ENCODE measurements at places on chromosomes 16 and 17.
A peak's percentile ranks its signal among the peaks of the same experiment; 100 is the strongest.

GRCh38 chr17:39757931-39758873 lies 20.5 kb downstream of the GRB7 start:
- no peak for DNase-seq

DNA sequence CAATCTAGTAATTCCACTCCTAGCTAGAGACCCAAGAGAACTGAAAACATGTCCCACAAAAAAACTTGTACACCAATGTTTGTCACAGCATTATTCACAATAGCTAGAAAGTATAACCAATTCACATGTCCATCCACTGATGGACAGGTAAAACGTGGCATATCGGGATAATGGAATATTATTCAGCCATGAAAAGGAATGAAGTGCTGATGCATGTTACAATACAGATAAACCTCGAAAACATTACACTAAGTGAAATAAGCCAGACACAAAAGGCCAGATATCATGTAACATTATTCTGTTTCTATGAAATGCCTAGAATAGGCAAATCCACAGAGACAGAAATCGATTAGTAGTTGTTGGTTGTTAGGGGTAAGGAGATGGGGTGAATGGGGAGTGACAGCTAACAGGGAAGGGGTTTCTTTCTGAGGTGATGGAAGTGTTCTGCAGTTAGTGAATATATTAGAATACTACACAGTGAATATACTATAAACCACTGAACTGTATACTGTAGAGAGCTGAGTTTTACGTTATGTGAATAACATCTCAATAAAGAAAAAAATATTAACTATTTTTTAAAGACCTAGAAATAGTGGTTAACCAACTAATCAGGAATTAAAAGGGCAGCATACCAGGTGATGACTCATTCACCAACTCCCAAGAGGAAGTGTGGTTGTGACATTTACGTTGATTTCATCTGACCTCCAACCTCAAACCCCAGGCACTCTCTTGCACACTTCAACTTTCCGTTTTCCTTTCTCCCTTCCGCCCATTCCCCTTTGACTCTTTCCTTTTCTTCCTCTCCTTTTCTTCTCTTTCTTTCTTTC lies 48.6 kb downstream of the GAS7 start:
- peak; percentile 70 for DNase-seq

DNA sequence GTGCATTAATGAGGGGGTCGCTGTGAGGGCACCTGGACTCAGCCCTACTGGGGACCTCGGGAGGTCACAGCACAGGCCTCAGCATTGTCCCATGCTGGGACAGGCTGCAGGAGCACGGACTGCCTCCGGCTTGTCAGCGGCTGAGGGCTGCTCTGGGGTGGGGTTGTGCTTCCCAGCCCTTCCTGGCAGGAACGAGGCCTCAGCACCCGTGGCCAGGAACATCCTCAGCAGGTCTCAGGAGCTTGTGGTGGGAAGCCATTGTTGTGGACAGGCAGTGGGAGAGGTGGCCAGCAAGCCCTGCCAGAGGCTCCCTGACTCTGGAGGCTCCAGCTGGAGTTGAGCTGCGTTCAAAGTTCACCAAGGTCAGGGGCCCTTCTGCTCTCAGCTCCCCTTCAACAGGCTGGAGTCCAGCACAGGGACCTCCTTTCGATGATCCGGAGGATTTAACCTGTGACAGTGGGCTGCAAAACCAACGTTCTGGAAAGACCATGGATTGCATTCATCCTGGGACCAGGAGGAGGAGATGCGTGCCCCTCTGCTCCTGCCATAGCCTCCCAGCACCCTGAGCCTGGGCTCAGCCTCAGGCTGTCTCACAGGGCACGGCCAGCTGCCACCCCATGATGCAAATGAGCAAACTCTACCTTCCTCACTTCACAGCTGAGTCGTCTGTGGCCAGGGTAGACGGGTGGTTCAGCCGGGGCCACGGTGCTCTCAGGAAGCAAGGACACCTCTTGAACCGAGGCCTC lies 32.6 kb downstream of the FOXL1 start:
- DNase-seq = no peak

DNA sequence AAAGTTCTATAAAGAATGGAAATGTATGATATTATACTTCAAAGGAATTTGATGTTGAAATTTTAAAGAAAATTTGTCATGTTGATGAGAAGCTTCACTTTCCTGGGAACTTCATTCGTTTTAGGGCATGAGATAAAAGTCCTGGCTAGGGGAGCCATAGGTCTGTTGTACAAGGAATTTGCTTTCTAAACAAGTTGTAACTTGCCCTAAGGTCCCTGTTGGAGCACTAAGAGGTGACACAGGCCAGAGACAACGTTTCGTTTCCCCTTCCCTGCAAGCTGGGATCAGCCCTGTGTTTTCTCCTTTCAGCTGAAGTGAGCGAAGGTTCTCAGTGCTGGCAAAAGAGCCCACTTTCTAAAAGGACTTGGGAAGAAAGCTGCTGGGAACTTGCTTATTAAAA lies 16.6 kb downstream of the PLD6 start:
- DNase-seq = no peak

DNA sequence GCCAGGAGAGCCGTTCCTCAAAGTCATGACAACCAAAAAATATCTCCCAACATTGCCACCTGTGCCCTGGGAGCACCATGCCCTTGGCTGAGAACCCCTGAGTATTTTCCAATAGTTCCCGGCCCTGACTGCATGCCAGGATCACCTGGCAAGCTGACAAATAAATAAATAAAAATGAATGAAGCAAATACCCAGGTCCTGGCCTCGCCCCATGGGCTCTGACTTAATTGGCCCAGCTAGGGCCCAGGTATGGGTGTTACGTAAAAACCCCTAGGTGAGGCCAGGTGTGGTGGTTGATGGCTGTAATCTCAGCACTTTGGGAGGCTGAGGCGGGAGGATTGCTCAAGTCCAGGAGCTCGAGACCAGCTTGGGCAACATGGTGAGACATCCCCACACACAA lies 2.7 kb upstream of the C16orf74 start:
- no peak for DNase-seq

- no peak for DNase-seq
Measured at GRCh38 chr16:4566144-4566543, 10.0 kb downstream of the C16orf96 start.

DNA sequence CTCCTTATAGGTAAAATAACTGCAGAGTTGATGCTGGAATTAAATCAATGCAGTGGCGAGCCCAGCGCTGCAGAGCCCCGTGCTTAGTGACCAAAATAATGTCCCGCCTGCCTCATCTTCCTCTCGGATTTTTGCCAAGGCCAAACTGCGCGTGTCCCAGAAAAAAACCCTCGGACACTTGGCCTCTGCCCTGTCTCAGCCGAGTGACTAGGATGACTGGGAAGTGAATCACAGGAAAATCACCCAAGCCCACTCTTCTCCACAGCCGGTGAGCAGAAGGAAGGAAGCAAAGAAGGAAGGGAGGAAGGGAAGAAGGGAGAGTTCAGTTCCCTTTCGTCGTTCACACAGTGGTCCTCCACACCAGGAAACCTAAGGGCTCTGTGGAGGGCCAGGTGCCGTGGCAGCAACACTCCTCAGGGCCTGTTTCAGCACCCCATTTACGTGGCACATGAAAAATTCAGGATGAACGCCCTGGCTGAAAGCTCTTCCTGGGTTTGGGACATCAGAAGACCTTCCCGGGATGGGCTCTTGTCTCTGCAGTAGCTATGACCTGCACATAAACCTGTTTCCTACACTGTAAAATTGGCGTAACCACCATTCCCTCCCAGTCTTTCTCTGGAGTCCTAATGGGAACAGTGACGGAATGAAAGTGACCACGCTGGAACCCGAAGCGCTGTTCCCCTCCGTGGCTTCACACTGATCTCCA lies 25.4 kb upstream of the HOXB13 start:
- no peak for DNase-seq

GRCh38 chr16:26658915-26659314 lies 407.8 kb upstream of the C16orf82 start:
- DNase-seq = no peak

DNA sequence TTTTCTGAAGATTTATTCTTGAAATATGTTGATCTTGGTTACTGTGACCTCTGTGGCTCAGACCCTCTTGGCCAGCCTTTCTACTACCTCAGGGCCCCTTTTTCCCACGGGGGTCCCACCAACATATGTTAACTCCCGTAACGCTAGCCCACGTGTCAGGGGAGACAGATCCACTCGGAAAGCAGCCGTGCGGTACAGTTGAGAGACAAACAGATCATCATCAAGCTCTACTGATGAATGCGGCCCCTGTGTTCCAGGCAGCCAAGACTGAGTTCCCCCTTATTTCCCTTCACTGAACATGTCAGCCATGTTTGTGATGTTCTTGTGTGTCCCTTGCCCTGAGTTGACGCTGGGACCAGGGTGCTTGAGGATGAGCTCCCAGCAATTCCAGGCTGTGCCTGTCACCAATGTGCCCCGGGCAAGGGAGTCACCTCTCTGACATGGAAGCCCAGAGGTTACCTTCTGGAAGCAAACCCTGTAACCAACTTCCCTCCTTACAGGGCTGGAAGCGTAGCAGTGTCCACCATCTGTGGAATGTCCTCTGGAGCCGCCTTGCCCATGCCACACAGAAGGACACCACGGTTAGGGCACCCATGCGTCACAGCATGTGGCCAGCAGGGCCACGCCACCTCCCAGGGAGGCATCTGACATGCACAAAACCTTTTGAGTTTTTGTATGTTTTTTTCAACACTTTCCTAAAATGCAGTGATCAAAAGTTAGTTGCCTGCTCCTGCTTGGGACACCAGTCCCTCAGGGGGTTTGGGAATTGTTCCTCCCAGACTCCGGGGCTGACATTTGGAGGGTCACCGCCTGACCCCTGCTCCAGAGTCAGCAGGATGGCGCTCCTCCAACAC lies 193.7 kb upstream of the CHMP6 start:
- no peak for DNase-seq

GRCh38 chr17:81735264-81736102 lies 23.4 kb downstream of the SLC25A10 start:
- DNase-seq = no peak

- no peak for DNase-seq
Measured at GRCh38 chr16:11253995-11254912, 1.8 kb downstream of the SOCS1 start.

GRCh38 chr17:2899906-2900305 lies 103.7 kb downstream of the RAP1GAP2 start:
- no peak for DNase-seq

GRCh38 chr17:64008830-64009229 lies 10.7 kb downstream of the PRR29 start:
- no peak for DNase-seq

- no peak for DNase-seq
Measured at GRCh38 chr17:75864448-75864871, 9.3 kb upstream of the WBP2 start.

- no peak for DNase-seq
Measured at GRCh38 chr16:14087590-14088154, 16.6 kb downstream of the MRTFB start.

GRCh38 chr17:76565728-76566612 lies 19.7 kb downstream of the ST6GALNAC2 start:
- DNase-seq = peak; percentile 21

- DNase-seq = peak; percentile 9
Measured at GRCh38 chr16:50814052-50814451, 72.2 kb downstream of the CYLD start.

DNA sequence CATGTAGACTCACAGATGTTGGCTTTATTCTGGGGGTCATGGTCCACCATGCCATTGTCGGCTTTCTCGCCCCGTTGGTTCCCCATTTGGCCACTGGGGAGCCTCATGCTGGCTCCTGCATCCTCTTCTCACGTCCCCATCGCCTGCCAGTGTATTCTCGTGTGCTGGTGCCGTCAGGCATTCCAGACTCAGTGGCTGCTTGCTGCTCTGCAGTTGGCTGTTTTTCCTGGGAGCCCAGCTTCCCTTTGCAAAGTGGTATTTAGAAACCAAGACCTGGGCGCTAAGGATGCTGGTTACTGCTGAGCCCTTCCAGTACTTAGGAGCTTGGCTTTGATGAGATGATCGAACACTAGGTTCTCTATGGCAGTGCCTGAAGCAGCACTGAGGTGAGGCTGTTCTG lies 19.1 kb downstream of the CRAMP1 start:
- DNase-seq = no peak

DNA sequence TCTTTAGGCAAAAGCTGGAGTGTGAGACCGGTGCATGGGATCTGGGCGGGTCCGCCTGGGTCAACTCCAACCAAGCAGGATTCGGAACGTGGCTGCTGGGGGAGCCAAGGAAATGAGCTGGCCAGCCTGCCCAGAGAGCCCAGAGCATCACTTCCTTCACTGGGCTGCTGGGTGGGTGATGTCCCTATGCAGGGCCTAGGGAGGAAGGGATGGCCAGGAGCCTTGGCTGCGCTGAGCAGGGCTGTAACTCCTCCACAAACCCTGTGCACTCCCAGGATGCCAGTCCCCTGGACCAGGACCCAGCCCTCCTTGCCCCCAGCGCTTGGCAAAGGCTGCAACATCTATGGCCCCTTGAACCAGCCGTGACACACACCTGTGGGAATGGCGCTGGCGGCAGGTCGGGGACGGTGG lies 138.4 kb downstream of the RAB11FIP4 start:
- no peak for DNase-seq

GRCh38 chr17:8841844-8842243 lies 25.6 kb downstream of the PIK3R6 start:
- DNase-seq = no peak

DNA sequence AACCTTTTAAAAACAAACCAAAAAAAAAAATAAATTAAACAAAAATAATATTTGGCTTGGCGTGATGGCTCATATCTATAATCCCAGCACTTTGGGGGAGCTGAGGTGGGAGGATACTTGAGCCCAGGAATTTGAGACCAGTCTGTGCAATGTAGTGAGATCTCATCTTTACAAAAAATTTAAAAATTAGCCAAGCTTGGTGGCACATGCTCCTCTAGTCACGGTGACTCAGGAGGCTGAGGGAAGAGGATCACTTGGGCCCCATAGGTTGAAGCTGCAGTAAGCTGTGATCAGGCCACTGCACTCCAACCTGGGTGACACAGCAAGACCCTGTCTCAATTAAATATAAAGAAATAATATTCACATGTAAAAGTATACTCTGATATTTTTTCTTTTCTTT lies 12.2 kb downstream of the GNGT2 start:
- no peak for DNase-seq

DNA sequence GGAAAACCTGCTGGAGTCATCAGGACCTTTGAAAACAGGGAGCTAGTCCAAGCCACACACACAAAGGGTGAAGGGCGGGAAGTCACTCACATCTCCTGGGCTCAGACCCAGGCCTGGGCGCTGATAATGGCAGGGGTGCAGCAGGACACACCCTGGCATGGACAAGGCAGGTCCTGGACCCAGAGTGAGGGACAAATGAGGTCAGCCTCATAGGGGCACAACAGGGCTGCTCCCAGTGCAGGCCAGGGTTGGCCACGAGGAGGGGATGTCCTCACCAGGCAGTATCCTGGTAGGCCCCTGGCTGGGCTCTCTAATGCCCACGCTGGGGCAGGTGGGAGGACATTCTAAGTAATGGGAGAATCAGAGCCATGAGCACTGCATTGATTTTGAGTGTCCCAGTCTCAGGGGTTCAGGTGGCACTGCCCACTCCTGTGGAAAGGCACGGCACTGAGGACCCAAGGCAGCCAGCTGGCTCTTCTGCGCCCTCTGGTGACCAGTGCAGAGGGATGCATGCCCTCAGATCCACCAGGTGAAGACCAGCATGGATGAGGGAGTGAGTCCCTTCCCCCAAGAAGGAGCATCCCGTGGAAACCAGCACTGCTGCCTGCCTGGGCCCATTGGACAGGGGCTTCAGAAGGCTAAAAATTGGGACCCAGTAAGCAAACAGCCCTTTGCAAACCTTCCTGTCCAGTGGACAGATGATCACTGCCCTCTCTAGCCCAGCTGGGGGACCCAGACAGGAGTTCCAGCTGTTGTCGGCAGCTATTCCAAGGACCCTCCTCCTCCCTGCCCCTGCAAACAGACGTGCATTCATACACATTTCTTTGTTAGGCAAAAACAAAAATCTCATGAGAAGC lies 23.4 kb upstream of the SREBF1 start:
- DNase-seq = peak; percentile 65

GRCh38 chr16:28495098-28495793 lies 803 bp downstream of the APOBR start:
- DNase-seq = no peak

Measured in mesendoderm (in vitro differentiated cells).